ENCODE measurements at places on chromosomes 7 and 10.

GRCh38 chr7:157158400-157158799 is 19.7 kb downstream of the UBE3C start:
- DNase-seq = no peak

- DNase-seq = no peak
Observed at GRCh38 chr7:110541962-110542361, 549.0 kb upstream of the LRRN3 start.

GRCh38 chr10:69668721-69669120 is 38.7 kb downstream of the FAM241B start:
- DNase-seq = no peak

GRCh38 chr7:140475747-140476333 is 3.5 kb downstream of the MKRN1 start:
- peak; percentile 52 for DNase-seq

- DNase-seq = peak; percentile 93
Observed at GRCh38 chr7:1533547-1534329, 3.2 kb downstream of the MAFK start.

DNA sequence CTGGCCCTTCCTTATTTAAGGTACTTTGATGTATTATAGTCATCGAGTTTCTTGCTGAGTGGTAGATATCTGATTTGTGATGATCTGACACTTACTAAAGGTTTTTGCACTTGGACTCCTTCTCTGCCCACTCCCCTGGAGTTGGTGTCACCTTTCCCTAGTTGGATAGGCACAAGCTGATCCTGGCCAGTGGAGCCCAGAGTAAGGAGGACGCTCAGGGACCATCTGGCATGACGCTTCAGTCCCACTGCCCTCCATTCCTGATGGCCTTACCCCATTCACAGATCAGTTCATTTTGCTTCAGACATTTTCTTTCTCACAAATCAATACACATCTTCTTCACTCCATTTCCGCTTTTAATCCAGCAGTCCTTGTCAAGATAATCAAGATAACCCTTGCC is 20.1 kb downstream of the ASB15 start:
- DNase-seq = no peak

DNA sequence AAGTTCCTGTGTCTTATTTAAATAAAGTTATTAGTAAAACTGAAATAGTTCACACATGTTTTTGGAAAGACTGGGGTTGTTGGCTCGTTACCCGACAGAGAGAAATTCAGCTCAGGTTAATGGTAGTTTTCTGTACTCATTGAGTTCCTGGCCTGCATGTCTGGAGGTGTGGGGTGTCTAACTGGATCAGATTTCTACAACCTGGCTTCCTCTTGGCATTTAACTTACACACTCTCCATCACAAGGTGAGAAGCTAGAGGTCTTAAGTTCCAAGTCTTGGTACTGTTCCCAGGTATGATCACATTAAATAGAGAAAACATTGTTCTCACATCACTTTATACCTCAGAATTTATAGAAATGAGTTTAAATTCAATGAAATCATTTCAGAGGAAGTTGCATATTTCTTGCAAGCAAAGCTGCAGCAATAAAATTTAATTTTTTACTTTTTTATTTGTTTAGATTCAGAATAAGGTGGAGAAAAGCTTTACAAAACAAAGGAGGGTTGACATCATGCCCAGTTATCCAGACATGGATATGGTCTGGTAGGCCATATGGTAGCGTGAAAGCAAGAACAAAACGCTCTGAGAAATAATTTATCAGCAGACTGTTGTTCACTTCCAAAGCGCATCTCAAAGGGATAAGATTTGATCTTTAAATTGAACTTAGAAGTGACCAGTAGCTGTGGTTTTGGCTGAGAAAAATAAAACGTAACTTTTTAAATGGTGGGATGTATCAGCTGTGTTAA is 120.6 kb downstream of the GLCCI1 start:
- DNase-seq = no peak

DNA sequence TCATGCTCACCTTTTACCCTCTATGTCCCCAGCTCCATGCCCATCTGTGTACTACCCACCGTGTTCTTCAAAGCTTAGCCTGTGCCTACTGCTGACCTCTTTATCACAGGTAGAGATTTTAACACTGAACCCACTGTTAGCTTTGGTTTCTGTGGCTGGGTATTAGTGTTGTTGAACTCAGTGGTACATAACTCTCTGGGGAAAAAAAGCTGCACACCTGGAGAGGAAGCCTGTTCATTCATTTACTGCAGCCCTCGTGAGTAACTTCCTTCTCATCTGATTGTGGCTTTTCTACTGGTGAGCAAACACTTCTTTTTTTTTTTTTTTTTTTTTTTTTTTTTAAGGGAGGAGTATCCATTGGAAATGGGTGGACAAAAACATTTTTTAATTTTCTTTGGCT is 326.3 kb downstream of the CCSER2 start:
- no peak for DNase-seq

DNA sequence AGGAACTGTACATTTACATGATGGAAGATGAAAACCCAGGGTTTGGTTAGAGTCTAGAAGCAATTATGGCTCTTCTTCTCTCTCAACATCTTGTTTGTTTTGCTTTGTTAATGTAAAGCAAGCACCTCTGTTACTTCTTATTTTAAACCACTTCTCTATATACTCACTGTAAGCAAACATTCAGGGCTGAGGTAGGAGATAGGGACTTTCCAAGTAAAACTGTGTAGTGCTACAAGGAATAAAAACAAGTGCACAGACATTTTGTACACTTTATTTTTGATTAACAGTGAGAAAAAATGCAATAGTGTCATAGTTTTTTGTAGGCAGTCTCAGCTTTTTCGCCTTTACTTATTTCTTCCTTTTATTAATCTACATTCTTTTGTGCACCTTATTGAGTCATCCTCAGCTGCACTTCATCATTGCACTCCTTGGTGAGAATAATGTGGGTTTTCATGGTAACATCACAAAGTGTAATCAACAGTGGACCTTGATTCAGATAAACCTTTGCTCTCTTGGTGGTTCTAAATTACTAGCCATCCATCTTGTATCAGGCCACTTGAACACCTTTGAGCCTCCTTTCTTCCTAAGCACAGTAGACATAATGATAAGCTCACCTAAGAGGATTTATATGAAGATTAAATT is 52.9 kb downstream of the ELMO1 start:
- DNase-seq = no peak

GRCh38 chr7:158559356-158559755 is 28.3 kb downstream of the PTPRN2 start:
- no peak for DNase-seq

DNA sequence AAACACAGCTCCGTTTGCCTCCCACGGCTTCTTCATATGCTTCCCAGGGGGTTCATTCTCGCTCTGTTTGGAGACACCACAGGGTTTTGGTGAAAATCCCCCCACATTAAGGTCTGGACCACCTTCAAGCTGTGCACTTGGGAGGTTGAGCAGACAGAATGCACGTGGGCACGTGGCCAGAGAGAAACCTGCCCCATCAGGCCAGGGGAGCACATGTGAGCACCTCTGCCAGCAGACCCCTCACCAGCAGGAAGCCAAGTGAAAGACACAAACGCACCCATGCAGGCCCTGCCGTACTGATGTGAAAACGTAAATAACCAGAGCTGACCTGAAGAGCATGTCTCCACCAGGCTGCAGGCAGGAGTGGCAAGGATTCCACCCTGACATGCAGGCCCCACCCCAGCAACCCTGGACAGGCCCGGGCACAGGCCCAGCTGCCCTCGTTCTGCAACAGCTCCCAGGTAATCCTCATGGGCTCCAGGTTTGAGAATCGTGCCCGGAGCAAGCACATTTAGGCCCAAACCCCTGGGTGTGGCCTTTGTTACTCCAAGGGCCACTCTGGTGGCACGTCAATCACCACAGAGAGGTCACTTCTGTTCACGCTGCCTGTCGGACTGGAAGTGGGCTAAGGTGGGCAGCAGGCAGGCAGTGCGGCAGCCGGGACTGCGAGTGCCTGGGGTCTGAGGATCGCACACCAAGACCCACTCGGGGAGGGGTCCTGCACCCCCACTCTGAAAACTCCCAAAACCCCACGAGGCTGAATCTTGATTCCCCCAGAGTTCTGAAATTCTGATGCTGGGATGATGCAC is 184.4 kb downstream of the PTPRN2 start:
- DNase-seq = no peak

DNA sequence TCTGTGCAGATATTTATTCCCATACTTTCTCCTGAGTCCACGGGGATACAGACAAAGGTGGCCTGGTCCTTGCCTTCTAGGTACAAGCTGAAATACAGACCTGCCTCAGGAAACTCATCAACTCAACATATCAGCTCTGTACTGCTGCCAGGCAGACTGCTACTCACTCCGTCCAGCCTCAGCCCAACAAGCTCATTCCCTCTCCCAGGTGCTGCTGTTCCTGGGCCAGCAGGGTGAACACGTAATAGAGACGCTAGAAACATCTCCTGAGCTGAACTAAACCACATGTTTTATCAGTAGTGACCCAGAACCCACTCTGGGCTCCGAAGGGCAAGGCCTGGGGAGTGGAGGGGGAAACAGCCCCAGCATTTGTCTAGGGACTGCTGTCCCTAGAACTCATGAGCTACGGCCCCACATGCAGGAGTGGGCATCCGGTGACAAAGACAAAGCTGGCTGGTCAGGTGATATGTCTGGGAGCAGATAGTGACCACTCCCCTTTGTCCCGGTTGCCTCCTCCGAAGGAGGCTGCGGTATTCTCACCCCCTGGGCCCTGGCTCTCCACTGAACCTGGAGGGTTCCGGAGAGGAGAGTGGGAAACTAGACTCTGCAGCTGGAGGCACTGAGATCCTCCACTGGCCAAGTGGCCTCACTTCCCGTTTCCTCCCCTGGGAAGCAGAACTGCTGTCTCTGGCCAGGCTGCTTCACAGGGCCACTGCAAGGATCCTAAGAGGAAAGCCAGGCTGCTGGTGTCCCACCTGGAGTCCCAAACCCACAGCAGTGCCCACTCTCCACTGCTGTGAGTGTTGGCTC is 116.1 kb downstream of the FAM53B start:
- DNase-seq = no peak

DNA sequence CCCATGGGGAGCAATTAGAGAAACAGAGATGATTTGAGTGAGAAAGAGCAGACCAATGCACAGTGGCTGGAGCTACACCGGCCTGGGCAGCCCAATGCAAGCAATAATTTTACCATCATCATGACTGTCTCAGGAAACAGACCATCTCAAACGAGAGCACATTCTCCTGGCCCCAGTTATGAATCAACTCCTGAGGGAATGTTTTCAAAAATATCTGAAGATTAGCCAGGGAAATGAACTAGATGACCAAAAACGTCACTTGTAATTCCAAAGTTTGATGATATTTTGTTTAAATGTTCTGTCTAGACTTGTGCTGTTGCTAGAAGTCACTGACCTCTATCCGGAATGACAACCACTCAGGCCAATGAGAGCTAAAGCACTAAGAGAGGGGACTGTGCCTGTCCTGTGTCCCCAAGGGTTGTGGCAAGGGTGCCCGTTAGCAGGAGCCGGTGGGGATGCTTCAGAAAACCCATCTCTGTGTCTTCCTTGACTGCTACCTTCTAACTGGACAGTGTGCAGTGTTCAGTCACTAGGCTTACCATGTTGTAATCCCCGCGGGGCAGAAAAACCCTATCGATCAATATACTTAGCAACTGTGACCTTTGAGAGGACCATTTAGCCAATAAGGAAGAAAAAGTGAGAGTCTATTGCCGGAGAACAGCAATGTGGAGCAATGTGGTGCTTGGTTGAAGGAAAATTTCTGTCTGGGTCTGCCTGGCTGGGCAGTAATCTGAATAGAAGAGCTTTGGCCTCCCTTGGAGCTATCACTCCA is 202.4 kb downstream of the ADAM12 start:
- no peak for DNase-seq

DNA sequence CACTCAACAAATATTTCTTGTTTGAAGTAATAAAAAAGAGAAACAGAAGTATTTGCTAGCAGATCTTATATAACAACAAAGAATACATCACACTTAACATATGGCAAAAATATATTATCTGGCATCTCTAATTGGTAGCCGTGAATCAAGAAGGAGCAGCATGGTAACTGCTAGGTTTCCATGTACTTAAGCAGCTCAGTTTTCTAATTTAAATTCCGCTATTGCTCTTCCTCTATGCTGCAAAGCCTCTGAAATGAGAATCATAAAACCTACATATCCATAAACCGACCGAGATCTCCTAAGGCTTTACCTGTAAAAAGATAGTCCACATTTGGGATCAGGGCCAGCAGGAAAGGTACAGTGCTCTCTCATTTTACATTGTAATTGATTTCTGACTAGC is 76.6 kb upstream of the PTPRZ1 start:
- DNase-seq = no peak

DNA sequence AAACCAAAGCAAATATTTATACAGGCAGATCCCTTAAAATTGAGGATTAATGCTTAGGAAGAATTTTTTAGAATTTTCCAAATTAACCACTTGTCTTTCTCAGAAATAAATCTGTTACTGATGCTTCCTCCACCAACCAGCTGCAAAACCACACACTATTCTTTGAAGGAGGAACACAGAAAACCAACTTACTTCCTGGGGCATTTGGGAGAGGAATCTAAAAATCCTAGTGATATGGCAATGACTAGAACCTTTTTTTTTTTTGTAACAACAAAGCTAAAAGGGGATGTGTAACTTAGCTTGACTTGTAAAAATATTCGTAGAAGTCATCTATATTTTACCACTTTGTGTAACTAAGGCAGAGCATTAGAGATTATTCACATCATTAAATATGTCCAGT is 5.1 kb upstream of the TM9SF3 start:
- DNase-seq = no peak

DNA sequence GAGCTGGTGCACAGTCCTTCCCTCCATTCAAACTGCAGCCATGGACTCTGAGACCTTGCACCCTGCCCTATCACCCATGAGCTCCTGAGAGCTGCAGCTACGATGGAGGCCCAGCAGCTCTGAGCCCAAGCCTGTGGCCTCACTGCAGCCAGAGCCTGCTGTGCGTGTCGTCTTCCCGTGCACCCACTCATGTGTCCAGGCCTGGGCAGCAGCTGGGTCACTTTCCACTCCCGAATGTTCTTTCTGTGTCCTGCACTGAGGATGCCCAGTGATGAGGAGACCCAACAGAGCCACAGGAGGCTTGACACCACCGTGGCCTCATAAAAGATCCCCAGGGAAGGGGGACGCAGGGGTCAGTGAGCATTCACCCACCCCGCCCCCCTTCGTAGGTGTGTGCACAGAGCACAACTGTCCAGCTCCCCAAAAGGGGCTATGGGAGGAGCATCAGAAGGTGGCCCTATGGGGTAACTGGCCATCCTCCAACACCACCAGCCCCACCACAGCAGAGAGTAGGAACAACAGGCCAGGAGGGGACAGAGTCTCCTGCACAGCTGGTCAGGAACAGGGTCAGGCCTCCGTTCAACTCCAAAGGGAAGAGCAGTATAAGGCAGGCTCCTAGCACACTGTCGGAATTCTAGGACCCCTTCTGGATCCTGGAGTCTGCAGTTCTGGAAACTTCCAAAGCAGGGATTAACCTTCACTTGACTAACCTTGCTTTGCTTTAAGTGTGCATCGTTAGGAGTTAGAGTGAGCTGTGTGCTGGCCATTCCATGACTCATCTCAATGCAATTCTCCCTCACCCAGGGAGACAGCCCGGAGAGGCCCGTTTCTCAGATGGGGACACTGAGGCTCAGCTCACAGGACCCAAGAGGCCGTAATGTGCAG is 52.6 kb downstream of the RASGEF1A start:
- DNase-seq = peak; percentile 51

All from RCC 7860 (cell line).